ENCODE measurements at places on chromosomes 4 and X.
A peak's percentile ranks its signal among the peaks of the same experiment; 100 is the strongest.

GRCh38 chr4:73653695-73654106 lies 33.5 kb upstream of the RASSF6 start:
- peak; percentile 9 for DNase-seq

GRCh38 chr4:93469560-93469959 lies 359.0 kb upstream of the ATOH1 start:
- no peak for DNase-seq

GRCh38 chrX:476724-477075 lies 90.0 kb upstream of the PPP2R3B start:
- DNase-seq, result no peak

- DNase-seq, result peak; percentile 71
Observed at GRCh38 chr4:80201252-80202151, 4.2 kb downstream of the PRDM8 start.

DNA sequence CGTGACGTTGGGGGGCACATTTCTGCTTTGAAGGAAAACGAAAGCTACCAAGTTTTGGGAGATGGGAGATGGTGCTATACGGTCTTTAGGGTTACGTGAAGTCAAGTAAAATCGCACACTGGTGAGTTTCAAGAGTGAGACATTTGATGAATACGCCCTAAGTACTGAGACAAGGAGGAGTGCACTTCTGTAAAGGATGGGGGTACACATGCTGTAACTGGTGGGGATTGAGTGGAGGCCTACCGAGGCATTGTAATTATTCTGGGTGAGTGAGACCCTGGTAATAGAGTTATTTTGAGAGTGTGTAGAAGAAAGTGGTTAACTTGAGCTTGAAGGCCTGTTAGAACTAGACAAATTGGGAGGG lies 536 bp downstream of the SH3BGRL start:
- peak; percentile 3 for DNase-seq

GRCh38 chrX:137427816-137428215 lies 138.1 kb upstream of the ZIC3 start:
- no peak for DNase-seq

Measured in CD4-positive, alpha-beta T cell treated with Interleukin-21 for 1 hour (primary cell).